ENCODE measurements at places on chromosomes 11 and 22.

DNA sequence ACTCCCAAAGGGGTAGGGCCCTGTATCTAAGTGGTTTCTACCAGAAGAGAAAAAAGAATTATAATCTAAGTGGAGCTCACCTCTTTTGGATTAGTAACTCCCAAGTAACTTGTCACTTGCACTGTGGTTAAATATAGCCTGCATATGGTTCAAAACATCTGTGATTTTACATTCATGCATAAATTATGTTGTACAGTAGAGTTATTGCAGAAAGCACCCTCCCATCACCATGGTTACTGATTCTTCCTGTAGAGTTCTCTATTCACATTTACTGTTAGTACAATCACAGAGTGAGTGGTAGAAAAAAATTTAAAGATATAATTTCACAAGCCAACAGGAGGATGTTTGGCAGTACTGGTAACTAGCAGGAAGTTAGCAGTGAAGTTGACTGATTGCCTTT lies 80.4 kb downstream of the LRRC4C start:
- DNase-seq, result no peak

DNA sequence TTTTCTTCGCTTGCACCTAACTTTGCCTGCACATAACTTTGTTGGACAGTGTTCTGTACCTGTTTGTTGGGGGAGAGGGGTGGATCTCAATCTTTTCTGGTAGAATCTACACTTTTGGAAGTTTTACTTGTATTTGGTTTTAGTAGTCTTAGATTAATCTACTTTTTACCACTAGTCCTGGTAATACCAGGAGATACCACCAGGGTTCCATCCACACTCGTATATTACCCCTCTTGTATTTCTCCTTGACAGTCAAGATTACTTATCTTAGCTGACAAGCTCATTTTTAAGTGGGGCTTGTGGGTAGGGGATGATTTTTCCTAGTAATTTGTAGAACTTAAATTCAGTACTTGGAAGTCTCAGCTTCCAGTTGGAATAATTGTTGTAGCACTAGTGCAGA lies 37.3 kb upstream of the TECTA start:
- no peak for DNase-seq

DNA sequence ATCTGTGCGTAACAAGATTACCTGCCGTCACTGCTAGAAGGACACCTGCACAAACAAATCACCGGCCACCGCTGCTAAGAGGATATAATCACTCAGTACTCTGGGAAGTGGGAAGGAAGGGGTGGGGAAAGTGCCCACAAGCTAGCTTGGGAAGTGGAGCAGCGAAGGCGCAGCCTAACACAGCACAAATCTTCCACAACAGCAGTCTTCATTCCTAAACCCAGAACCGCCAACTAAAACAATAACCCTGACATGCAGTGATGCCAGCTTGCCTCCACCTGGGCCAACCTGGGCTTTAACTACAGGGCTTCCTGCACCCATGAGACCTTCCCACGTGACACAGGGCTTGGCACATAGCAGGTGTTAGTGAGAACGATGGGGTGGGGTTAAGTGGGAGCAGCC lies 5.1 kb downstream of the DGCR2 start:
- DNase-seq, result no peak

DNA sequence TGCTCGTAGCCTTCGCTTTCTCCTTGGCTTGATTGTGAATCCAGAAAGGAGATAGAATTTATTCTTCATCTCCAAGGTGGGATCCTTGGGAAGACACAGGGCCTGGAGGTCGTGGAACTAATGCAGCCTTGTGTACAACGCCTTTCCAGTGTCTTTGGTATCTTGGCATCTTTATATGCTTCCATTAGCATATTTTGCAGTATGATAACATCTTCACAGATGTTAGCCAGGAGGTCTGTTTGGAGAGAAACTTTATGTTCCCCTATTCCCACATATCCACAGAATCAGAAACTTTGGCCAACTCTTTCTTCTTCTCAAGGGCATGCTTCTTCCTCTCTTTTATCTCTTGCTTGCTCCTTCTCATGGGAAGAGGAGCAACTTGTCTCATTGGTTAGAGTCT lies 101.2 kb downstream of the TRIM44 start:
- DNase-seq, result no peak

- no peak for DNase-seq
Measured at GRCh38 chr11:62614275-62614674, 1.2 kb downstream of the ROM1 start.

DNA sequence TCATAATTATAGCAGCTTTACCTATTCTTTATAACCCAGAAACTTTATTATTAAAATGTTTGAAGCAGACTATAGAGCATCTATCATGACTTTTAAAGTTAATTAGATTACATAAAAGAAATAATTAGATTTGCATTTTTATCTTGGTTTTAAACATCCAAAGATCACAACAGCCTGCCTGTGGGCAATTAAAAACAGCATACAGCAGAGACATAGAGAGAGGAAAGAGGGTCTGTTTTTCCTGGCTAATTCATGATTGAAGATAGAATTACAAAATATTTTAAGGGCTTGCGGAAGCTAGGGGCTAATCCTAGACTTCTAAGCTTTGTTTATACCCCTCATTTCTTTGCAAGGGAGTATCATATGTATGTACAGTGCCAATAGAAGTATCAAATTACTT lies 178.1 kb downstream of the SOX6 start:
- DNase-seq, result no peak

DNA sequence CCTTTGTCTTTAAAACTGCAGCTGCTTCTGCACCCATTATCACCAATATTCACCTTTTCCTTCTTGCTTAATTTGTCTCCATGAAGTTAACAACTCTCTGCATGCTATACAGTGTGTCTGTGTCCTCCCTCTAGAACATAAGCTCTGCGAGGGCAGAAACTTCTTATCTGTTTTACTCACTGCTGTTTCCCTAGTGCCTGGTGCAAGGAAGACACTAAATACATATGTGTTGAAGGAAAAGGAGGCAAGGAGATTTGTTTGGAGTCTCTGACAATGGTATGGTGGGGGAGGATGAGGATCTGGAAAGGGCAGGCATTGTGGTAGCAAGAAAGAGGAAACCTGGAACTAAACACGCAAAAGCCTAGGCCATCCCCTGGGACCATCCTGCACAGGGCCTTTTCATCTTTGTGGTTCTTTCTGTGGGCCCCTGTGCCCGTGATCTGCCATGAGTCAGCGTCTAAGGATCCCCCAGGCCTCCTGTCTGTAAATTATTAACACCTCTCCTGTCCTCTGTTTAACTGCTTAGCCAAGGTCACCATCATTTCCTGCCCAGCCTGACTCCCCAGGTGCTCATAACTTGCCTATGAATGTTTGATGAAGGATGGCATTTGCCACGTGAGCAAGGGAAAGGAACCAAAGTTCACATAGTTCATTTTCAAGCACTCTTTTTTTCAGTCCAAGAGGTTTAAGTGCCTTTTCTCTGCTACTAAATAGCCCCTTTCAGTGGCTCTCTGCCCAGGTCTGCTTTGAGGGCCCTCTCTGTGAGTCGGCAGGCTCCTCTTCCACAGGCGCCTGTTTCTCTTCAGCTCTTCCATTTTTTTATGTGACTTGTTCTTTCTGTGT lies 131.1 kb downstream of the RASSF10 start:
- no peak for DNase-seq

DNA sequence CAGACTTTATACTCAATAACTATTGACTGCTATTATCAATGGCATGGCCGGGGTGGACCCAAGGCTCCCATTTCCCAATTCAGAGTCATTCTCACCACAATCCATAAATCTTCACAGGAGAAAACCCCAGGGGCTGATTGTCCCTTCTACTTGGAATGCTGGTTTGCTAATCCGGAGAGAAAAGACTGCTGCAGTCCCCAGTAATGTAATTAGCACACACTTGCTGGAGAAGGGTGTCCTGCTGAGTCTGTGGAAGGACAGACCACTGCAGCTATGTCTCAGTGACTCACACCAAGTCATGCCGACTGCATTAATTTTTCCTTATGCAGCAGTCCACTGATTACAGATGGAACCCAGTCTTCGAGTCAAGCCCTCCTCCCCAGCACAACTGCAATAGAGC lies 5.9 kb upstream of the ETS1 start:
- no peak for DNase-seq

- no peak for DNase-seq
Measured at GRCh38 chr22:44702479-44703198, 635 bp downstream of the PRR5 start.

DNA sequence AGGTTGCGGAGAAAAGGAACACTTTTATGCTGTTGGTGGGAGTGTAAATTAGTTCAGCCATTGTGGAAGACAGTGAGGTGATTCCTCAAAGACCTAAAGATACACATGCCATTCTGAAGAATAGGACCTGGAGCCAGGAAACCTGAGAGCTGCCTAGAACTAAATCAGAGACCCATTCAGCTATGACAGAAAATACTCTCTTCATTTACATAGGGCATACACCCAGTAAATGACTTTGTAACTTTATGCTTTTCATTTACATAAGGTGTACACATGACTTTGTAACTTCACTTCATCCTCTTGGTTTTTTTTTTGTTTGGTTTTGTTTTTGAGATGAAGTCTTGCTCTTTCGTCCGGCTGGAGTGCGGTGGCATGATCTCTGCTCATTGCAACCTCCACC lies 25.1 kb upstream of the APLNR start:
- no peak for DNase-seq

DNA sequence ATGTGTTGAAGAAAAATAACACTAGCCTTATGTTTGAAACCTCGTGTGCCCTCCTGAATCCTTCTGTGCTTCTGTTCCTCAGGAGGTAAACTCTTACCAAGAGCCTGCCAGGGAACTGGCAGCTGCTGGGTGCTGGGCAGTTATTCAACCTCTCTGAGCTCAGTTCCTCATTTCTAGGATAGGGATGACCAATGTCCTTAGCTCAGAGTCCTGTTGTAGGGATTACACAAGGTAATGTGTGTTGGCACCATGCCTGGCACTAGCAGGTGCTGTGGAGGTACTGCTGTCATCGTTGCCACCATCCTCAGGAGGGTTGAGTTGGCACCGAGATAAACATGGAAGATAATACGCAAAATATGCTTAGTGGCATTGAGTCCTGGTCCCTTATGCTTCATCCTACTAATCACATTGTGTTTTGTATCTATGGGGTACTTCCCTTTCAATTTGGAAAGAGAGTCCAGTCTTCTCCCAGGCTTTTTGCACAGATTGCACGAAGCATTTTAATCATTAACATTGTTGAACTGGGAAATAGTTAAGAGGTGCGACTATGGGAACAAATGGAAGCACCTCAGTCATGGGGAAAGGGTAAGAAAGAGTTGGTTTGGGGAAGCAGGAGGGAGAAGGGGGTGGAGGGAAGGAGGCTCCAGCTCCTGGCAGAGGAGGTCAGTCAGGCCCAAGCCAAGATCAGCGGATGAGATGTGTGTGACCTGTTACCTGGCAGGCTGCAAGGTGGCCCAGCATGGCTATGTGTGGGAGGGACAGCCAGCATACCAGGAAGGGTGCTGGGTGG lies 56.7 kb downstream of the CABIN1 start:
- DNase-seq, result no peak

GRCh38 chr11:88569342-88569741 lies 231.8 kb upstream of the CTSC start:
- DNase-seq, result no peak

All from cortex of kidney (tissue), 1 donor.